ENCODE measurements at places on chromosomes 12 and 14.

DNA sequence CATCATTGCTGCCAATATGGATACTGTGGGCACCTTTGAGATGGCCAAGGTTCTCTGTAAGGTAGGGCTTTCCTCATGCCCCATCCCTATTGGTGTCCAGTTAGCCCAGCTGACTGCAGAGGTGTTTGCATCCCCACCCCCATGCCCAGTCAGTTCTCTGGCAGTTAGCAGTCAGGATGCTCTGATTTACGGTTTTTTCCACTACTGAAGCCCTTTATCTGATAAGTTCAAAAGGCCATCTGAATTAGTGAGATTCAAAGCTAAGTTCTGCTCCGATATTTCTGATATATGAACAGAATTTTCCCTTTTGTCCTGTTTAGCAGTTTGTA, 773 bp downstream of the GMPR2 start:
- DNase-seq = no peak

DNA sequence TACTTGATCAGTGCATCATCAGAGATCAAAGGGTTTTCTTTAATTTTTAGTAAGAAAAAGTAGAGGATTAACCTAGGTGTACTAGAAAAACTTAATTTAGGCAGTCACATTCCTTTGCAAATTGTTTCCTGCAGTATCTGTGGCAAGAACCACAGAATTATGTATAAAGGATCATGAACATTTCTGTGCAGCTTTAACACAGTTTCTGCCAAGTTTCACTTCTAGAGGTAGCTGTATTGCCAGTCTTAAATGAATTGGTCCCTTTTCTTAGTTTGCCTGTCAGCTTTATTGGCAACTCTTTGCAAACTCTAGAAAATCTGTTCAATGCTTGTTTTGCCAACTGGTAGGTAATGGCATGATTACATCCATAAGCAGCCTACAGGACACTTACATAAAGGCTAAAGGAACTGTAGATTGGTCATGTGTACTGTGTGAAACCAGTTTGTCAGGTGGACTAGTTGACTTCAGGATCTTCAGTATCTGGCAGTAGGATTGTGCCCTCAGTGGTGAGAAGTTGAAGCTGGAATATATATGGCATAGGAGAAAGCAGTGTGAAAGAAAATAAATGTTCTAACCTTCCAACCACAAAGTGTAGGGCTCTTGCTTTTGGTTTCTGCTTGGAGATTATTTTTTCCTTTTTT, 75.9 kb downstream of the TTLL5 start:
- no peak for DNase-seq

GRCh38 chr12:101424620-101425019, 17.0 kb upstream of the ARL1 start:
- DNase-seq = no peak

DNA sequence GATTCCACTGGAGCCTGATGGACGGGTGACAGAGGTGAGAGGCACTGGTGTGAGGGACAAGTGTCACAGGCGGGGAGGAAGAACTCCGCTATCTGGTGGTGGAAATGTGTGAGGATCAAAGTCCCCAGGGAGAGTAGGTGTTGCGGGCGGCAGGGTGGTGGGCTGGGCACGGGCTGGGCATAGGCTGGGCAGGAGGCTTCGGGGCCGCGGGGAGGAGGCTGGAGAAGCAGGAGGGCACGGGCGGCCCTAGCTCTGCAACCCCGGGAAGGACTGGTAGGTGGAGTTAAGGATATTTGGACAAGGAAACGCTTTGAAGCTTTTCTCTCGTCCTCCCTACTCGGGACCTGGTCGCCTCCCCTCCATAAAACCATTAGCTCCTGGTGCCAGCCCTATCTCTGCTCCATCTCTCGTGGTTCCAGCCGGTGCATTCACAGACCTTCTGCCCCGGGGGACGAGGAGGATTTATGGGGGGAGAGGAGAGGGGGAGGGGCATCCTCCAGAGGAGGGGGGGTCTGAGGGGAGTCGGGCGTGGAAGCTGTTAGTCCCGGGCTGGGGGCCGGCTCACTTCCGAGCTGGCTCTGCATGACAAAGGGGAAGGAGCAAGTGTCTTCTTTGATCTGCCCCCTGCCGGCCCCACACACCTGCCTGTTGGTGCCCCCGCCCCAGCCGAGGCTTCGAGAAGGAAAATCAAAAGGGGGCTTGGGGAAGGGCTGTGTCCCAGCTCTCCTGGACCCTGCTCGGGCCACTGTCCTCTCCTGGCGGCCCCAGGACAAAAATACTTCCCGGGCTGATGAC, 504 bp downstream of the WNT5B start:
- DNase-seq = no peak

- DNase-seq = peak; percentile 66
Observed at GRCh38 chr12:70719672-70720420, 82.6 kb upstream of the PTPRB start.

DNA sequence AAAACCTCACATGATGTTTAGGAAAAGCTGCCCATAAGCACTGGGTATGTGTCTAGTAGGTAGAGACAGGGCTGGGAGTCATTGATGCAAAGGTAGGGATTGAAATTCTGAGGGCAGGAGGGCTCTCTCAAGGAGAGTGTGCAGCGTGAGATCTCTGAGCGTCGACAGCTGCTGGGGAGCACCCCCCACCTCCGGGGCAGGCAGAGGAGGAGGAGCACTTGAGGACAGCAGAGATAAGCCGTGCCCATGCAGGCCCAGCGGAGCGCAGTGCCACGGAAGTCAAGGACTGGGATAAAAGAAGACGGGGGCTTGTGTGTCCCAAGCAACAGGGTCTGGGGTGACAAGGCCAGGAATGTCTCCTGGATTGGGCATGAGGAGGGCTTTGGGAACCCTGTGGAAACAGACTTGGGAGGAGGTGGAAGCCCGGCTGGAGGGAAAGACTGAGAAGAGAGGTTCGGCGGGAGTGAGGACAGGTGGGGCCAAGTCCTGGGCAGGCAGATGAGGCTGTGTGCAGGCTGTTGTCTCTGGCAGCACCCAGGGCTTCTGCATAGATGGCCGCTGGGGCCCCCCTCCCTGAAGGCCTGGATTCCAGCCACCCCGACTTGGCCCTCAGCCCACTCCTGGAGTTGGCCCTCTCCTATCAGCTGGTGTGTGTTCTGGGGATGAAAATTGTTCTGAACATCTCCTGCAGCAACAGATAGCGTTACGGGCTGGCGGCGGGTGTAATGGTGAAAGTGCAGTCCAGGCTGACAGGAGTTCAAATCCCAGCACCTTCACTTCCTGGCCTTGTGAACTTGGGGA, 1.9 kb downstream of the CACNA2D4 start:
- no peak for DNase-seq

DNA sequence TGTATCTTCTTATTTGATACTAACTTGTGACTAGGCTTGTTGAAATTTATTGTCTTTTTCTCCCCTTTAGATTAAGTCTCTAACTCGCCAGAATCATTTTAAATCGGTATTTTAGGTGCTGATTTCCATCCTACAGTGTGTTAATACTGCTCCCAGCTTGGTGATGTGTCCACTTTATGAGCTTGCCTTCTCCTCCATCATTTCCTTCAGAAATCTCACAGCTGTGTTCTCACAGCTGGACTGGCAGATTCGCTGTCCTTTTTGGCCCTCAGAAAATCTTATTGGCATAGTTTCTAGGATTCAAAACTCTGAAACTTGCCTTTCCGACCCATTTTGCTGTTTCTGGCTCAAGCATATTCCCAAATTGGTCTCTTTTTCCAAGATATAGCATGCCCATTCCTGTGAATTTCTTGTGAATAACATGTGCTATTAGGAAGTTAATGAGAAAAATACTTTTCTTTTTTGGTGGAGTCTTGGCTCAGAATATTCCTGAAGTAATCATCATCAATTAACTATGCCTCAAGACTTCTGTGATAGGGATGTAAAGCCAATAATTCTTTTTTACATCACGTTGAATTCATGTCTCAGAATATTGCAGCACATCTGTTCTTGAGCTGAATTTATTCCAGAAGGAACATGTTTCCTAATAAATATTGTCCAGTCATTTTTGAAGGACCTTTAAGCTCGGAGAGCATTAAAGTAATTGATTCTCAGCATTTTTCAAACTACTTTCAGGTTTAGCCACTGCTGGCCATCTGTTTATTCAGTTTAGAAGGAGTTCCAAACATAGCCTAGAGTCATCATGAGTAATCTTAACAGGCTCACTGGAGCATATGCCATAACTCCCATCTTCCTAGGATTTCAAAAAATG, 50.0 kb upstream of the USP44 start:
- DNase-seq = peak; percentile 75

DNA sequence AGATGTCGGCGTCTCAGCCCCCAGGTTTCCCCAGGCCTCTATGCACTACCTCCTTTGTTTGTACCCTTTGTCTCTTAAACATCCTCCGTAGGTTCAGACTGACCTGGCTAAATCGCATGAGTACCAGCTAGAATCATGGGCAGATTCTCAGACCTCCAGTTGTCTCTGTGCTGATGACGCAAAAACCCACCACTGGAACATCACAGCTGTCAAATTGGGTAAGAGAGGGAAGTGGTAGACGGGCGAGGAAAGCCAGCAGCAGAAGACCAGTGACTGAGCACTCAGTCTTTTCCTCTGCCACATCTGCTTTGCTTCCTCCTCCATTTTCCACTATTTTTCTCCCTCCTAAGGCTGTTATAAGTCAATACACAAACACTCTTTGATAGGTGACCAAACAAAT, 29.7 kb downstream of the A2ML1 start:
- no peak for DNase-seq

DNA sequence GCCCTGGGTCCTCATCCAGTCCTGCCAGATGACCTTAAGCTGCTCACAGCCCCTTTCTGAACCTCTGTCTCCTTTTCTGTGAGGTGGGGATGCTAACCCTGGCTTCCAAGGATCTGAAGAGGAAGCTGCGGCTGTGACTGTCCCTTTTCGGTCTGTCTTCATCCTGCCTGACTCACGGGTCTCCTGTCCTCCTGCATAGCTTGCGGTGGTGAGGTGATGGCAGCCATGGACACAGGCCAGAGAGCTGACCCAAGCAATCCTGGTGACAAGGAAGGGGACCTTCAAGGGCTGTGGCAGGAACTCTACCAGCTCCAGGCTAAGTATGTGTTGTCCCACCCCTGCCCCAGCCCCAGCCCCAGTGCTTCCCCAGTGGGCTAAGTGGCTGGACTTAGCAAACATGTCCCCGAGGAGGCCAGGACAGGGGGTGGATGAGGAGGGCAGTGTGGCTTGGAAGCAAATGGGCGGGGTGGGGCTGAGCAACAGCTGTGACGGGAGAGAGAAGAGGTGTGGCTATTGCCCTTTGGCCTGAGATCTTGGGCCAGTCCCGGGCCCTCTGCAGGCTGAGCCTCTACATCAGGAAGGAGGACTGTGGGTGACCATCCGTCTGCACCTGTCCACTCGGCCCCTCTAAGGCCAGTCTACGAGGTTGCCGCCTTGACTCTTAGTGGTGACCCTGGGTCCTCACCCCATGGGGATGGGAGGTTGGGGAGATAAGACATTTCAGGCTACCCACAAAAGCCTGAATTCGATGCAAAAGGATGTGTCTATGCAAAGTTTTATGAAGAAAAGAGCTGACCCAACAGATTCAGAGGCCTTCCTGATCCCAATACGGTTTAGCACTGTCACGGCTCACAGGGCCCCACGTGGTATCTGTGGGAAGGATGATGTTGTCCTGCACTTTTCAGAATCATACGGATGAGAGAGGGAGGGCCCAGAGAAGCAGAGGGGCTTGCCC, 1.1 kb downstream of the CCDC197 start:
- no peak for DNase-seq

DNA sequence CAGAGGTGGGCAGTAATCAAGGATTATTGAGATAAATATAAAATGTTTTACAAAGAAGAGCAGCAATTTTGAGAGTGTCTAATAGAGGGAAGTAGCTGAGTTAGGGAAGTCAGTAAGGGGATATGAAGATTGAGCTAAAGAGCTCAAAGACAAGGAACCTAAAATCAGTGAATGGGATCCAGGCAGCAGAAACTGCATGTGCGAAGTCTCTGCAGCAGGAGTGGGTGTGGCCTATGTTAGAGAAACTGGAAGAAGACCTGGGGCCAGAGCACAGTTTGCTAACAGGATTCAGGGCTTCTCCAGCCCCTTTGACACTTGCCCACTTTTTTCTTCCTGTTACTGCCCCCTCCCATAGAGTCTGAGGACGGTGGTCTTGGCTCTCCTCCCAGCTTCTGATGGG, 36.3 kb upstream of the PLXNC1 start:
- no peak for DNase-seq

DNA sequence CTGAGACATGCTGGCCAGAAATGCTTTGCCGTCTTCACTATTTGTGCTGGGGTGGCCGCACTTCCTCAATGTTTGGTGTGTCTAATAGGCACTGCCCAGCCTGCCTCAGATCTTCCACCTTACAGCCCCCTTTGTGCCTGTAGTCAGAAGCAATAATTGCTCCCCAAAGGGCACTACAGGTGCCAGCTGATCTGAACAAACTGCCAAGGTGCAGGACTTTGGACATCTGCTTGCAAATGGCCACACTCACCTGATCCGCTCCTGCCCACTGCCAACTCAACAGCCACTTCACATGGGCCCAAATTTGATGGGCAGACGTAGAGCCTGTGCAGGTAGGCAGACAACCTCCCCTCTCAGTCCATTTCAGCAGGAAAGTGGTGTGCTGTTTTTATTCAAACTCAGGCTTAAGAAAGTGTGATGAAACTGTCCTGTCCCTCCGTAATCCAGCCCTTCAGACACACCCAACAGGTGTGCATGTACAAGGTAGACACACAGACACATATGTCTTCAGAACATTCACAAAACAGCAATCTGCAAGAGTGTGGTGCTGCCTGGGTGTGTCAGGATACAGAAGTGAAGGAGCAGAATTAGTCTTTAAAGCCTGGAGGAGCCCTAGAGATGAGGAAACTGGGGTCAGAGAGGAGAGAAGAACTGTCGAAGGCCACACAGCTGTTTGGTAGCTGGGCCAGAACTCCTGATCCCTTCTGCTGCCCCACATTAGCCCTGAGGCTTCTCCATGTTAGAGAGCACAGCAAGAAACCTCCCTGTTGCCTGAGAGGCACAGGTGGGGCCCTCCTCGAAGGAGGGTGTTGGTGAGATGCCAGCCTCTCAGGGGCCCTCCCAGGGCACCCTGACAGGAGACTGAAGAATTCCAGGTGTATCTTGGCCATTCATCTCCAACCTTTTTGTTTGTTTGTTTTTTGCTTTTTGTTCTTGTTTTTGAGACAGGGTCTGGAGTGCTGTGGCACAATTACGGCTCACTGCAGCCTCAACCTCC, 4.4 kb upstream of the KRT75 start:
- DNase-seq = no peak

- no peak for DNase-seq
Observed at GRCh38 chr14:64688031-64688430, 16.2 kb upstream of the PLEKHG3 start.

DNA sequence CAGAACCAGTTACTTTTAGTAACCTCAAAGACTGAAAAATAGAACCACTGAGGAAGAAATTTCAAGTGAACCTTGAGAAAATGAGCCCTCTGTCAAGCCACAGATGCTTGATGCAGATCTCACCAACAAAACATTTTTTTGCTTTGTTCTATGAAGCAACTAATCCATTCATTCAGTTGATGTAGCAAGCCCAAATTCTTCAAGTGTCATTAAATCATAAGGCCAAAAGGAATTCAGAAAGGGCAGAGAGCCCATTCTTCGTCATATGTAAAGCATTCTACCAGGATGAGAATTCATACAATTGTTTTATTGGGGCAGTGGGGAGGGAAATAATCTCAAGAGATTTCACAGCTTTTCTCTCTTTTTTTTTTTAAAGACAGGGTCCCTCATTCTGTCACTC, 218.0 kb upstream of the RGS6 start:
- DNase-seq = no peak

GRCh38 chr12:57607958-57608663, 3.1 kb upstream of the ARHGEF25 start:
- no peak for DNase-seq

- peak; percentile 72 for DNase-seq
Observed at GRCh38 chr14:101876555-101876938, 87.8 kb upstream of the DYNC1H1 start.

All from muscle of arm (tissue), 14 donors.